ENCODE measurements at places on chromosomes 11 and 22.

DNA sequence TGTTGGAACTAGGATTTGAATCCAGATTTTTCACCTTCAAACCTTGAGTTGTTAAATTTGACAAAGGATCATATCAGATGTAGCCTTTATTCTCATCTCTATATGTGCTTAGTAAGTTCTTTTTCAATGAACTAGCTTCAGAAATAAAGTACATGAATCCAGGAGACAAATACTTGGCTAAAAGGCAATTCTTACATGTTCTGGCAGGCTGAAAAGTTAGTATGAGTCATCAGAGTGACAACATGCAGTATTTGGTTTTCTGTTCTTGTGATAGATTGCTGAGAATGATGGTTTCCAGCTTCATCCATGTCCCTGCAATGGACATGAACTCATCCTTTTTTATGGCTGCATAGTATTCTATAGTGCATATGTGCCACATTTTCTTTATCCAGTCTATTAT, 40.4 kb downstream of the BBOX1 start:
- DNase-seq = no peak

DNA sequence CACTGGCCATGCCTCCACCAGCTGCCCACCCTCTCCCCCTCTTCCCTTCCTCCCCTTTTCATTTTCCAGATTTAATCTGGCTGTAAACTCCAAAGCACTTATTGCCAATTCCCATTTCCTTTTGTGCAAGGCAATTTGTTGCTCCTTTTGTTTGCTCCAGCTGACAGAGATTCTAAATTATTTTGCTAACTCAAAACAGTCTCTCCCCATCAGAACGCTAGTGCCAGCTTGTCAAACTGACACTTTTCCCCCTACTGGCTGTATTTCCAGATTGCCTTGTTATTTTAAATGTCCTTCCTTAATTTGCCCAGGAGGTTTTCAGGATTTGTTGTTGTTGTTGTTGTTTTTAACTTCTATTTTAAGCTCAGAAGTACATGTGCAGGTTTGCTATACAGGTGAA, 57.0 kb upstream of the PAK1 start:
- no peak for DNase-seq

- DNase-seq = no peak
These were observed 42.7 kb downstream of the CELF1 start for GRCh38 chr11:47510209-47510608.

- no peak for DNase-seq
These were observed 58.3 kb downstream of the PRR5L start for GRCh38 chr11:36354221-36355003.

GRCh38 chr11:62832336-62833234, at the start of gene TEX54:
TEX54 (minus strand) TSS chr11:62832841.
- no peak for DNase-seq

- DNase-seq = no peak
These were observed 1.7 kb upstream of the SCO2 start for GRCh38 chr22:50526834-50527801.

- no peak for DNase-seq
These were observed 110.4 kb upstream of the CSNK2A3 start for GRCh38 chr11:11463405-11463804.

DNA sequence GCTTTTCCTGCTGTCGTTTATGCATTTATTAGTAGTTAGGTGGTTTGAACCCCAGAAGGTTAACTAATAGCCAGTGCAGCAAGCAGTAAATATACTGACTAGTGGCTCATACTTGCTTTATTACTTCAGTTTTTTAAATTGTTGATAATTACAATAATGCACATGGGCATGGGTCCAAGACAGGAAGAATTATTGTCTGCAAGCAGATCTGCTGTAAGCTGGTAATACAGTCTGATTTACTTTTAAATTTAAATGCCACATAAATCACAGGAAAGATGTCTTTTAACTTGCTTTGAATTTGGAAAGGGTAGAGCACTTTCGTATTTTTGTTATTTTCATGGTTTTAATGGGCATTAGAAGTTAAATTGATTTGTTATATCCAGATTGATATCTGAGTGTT, 27.1 kb downstream of the APLP2 start:
- DNase-seq = no peak

DNA sequence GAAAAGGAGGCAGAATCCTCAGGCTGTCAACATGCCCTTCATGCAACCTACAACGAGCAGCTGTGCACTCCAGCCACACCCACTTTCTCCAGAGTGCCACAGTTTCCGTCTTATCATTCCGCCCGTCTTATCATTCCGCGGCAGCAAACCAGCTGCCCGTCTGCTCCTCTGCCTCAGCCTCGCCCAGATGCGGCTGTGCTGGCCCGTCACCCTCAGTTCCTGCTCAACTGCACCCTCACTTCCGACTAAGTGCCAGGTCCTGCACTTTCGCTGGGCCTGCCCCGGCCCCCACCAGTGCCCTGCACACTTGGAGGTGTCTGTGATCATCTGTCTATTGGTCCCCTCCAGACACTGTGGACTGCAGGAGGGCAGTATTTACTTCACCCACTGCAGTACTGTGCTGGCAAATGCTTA, 43.7 kb downstream of the MICAL3 start:
- DNase-seq = peak; percentile 29

DNA sequence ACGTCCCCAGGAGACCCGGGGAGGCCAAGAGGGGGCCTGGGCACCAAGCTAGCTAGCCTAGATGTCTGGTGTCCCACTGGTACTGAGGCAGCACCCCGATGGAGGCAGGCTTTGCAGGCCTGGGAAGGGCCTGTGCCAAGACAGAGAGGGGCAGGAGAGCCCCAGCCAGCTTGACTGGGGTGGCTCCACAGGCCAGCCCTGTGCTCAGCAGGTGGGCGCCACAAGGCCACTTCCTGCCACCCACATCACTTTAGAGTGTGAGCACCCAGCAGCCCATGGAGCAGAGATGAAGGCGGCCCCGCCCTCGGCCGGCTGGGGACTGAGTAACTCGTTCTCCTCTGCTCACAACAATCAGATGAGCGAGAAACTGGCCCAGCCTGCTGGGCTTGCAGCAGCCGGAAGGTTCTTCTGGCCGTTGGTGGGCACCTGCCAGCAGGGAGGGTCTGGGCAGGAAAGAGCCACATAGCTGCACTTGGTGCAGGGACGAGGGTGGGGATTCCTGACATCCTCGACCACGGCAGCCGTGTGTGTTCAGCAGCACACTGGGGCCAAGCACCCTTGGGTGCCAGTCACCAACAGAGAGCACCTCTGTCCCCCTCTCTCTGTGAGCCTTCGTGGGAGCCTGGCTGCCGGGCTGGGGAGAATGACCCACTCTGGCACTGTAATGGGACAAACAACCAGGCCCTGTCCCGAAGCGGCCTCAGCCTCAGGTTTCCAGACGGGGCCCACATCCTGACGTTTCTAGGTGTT, 7.6 kb downstream of the OSBPL5 start:
- no peak for DNase-seq

DNA sequence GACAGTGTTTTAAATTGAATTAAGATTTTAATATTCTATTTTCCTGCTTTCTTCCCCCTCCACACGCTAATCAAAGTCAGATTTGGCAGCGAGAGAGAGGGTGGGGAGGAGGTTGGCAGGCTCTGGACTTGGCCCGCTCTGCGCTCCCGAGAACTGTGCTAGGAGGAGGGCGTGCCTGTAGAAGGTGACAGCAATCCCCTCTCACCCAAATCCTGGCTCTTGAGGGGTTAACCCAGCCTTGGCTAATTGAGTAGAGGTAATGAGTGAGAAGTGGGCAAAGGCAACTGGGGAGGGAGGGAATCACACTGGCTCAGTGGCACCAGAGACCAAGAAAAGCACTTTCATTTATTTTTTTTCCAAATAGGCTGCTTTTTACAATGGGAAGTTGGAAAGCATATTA, 42.2 kb downstream of the BUD13 start:
- DNase-seq = no peak

- no peak for DNase-seq
These were observed 1.0 kb downstream of the POLA2 start for GRCh38 chr11:65262776-65263175.

DNA sequence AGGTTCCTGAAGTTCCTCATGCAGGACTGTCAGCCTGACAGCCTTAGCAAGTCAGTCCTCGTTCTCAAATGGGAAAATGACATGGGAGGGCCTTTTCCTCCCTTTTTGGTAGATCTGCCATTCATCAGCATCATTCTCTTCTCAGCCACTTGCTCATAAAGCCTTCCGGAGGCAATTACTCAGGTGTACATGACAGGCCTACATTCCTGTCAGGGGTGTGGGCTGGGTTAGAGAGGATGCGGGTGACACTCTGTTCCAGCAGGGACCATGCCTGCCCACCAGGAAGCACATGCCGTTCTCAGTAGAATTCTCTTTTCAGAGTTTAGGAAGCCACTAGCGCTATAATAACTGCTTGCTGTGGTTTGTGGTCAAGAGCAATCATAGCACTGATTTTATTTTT, 24.2 kb upstream of the ANKK1 start:
- no peak for DNase-seq

GRCh38 chr11:32290783-32291182, 144.6 kb downstream of the WT1 start:
- DNase-seq = no peak

GRCh38 chr11:58629857-58630256, 7.4 kb downstream of the CNTF start:
- no peak for DNase-seq

DNA sequence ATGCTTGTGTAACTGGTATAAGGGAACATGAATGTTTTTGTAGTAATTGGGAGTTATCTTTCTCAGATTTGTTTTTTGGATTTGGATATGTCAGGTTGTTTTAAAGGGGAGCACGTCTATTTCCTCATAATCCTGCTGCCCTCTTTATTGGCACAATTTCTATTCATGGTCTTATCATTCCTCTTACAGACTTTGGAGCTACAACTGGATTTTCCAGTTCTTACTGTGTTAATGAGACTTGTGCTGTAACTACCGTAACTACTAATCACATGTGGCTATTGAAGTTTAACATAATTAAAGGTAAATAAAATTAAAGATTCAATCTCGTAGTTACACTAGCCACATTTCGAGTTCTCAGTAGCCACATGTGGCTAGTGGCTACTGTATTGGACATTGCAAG, 1.9 kb downstream of the FDX1 start:
- no peak for DNase-seq

- no peak for DNase-seq
These were observed 1227.2 kb upstream of the TENM4 start for GRCh38 chr11:80668039-80668438.

- DNase-seq = no peak
These were observed 56.1 kb upstream of the PTPRJ start for GRCh38 chr11:47924184-47924691.
